ENCODE measurements at places on chromosomes 1 and 21. TPM values are rescaled to one million over a fixed set of nuclear protein-coding genes. Genes with fewer than 3 reads are reported as not detected.

The KRTAP12-2 gene
- polyA plus RNA-seq = not detected

The PIGR gene
- polyA plus RNA-seq = 0.26 TPM

The IL20 gene
- polyA plus RNA-seq = not detected

The MASP2 gene
- 12.8 TPM for polyA plus RNA-seq

The COG2 gene
- 29.2 TPM for polyA plus RNA-seq

The MARK1 gene
- 9.7 TPM for polyA plus RNA-seq

The OR2T11 gene
- not detected for polyA plus RNA-seq

The CA14 gene
- polyA plus RNA-seq = 5.4 TPM

The CADM3 gene
- polyA plus RNA-seq = 2.5 TPM

The HTR6 gene
- not detected for polyA plus RNA-seq

The LRRC7 gene
- 5.5 TPM for polyA plus RNA-seq

The APCS gene
- polyA plus RNA-seq = not detected

The HSPB7 gene
- polyA plus RNA-seq = 1.3 TPM

The SMAP2 gene
- polyA plus RNA-seq = 22.5 TPM

The RGSL1 gene
- polyA plus RNA-seq = not detected

The SPRR2A gene
- polyA plus RNA-seq = not detected

The SPATA46 gene
- 0.74 TPM for polyA plus RNA-seq
